Activated CD4-positive, CD25-positive, alpha-beta regulatory T cell treated with anti-CD3 and anti-CD28 coated beads, Interleukin-2, amount 50 U/mL, for 16 hours (primary cell): ENCODE measurements at places on chromosomes 13 and 19.

GRCh38 chr19:38792250-38793111 is 3.5 kb downstream of the LGALS7B start:
- no peak for DNase-seq

- no peak for DNase-seq
These were observed 1339.1 kb downstream of the OLFM4 start for GRCh38 chr13:54367639-54368271.

DNA sequence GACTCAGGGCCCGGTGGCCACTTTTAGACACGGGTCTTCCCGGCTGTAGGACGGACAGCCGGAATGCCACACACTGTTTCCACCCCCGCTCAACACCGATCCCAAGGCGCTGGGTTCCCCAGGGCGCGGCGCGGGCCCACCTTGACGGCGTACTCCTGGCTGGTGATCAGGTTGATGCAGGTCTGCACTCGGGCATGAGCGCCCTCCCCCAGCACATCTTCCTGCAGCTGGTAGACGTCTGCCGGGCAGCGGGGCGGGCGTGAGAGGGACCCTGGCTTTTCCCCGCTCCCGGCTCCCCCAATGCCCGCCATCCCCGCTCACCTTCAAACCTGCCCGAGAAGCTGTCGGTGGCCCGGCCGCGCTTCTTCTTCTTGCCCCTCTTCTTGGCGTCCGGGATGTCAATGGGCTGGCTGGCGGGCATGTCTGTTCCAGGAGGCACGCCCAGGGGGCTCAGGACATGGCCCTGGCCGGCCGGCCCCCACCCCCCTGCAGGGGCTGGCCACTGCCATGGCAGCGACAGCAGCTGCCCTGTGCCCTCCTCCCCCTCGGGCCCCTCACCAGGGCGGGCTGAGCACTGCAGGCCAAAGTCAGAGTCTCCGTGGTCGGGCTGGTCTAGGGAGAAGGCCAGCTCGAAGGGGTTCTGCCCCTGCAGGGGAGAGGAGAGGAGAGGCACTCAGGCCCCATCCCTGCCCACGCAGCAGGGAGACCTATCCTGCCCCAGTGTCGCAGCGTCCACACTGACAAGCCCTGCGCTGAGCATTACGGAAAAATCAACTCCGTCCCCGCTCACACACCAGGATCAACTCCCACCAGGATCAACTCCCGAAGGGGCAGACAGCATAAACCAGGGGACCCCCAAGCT is 4.8 kb downstream of the MKNK2 start:
- DNase-seq, result no peak

DNA sequence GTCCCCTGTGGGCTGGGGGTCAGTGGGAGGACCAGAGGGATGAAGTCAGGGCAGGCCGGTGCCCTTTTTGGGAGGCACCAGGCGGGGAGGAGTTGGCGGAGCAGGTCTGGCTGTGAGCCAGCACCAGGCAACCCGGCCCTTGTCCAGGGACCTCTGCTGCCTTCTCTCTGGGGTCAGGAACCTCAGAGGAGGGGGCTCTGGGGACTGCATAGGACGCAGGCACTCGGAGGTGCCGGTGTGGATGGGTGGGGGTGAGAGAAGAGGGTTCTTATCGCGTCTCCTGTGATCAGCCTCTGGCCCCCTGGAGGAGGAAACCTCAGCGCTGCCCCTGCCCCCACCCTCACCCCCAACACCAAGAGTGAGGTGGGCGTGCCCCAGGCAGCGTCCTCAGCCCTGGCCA is 16.5 kb downstream of the DPF1 start:
- no peak for DNase-seq

DNA sequence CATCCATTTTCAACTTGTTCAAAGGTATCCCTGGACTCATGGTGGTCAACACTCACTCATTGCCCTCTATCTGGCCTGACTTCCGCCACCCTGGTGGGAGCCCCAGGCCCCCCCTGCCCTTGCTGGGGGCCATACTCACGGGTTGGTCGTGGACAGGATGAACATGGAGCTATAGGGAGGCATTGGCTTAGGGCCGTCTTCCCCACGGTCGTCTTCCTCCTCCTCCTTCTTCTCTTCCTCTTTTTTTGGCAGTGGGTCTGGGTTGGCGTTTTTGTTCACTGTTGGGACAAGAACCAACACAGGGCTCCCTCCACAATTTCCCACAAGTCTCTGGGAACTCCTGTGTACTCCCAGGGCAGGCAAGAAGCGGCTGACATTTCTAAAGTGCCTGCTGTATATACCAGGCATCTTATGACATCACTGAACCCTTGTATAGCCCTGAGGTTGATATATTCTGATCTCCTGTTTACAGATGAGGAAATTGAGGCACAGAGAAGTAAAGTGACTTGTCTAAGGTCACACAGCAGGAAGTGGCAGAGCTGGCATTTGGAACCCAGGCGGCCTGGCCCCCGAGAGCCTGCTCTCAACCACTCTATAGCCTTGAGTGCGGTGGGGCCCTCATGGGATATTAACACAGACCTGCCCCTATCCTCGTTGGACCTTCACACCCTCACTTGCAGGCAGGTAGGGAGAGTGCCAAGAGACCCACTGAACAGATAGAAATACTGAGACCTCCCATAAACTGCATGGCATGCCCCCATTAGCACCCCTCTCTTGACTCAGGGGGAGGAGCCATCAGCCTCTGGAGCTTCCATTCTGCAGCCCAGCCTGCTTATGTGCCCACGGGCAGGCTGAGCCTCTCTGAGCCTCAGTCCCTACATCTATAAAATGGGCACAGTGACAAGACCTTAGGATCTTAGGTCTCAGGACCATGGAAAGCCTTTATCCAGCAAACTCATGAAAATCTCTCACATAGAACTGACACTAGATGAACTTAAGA is 135.0 kb downstream of the IER2 start:
- DNase-seq, result no peak

- no peak for DNase-seq
These were observed 11.4 kb upstream of the MIA start for GRCh38 chr19:40763963-40764362.

- DNase-seq, result no peak
These were observed 22.8 kb upstream of the ZNF83 start for GRCh38 chr19:52660981-52661380.

GRCh38 chr19:17049711-17050280 is 23.2 kb upstream of the CPAMD8 start:
- DNase-seq, result no peak

- DNase-seq, result no peak
These were observed 152.5 kb downstream of the KCTD12 start for GRCh38 chr13:76733671-76734070.

DNA sequence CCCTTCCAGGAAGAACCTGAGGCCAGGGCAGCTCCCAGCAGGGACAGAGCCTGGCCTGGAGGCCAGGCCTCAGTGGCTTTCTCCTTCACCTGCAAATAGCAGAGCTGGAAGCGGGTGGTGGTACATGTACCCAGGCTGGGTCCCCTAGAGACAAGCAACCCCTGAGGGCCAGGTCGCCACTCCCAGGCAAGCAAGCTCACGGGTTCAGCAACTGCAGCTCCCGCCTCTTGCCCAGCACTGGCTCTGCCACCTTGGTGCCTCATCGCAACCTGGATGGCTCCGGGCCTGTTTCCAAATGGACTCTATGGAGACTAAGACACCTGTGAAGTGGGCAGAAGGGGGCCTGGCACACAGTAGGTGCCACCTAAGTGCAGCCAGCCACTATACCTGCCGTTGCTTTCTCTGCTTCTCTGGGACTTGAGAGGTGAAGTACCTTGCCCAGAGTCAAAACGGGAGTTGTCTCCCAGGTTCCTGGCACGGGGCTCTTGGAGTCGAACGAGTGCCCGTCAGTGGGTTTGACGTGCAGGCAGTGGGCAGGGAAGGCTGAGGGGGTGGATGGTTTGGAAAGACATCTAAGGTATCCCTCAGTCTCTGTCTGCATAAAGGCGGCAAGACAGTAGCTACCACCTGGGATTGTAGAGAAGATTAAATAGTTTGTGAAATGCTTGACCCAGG is 2.4 kb upstream of the PLPP2 start:
- no peak for DNase-seq

- no peak for DNase-seq
These were observed 105.3 kb downstream of the SLC10A2 start for GRCh38 chr13:102960959-102961358.

GRCh38 chr19:28258829-28259228 is 954.1 kb downstream of the UQCRFS1 start:
- DNase-seq, result no peak

DNA sequence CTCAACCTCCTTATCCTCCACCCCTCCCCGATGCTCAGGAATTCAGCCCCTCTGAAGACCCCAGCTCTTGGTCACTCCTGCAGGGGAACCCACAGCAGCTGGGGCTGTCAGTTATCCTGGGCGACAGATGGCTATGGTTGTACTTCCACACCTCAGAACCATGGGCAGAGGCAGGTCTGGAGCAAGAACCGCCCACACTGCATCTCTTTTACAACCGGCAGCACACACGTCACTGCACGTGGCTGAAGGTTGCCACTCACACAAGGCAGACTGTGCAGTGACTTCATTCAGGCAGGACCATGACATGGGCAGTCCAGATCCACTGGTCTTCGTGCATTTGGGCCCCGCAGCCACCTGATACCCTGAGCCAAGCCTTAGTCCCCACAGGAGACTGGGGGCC is 21.5 kb upstream of the SDHAF1 start:
- no peak for DNase-seq

GRCh38 chr19:19149435-19149834 is 11.2 kb upstream of the TMEM161A start:
- DNase-seq, result no peak

DNA sequence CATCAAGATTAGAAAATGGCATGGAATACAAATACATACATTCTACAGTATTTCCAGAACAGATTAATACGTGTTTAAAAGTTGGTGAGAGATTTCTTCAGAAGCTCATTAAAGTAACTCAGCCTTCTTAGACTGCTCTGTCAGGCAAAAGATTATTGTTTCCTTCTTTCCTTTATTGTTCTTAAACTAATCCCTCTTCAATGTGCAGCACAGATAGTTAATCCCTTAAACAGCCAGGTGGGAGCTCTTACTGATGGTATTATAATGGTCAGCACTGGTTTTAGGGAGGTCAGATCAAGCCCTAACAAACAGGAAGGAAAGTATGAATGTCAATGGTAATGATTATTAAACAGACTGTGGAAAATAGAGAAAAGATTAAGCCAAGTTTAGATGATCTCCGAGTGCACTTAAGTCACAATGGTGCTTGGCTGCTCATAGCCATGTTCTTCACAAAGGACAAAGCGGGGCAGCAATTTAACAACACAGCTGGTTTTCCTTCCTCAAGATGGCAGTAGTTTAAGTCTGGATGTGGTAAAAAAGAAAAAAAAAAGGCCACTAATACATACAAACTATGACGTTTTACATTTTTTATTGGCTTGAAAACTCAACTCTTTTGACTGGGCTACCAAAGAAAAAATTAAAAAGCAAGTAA is 992.6 kb downstream of the PCDH9 start:
- no peak for DNase-seq

- DNase-seq, result no peak
These were observed 763 bp downstream of the FXYD7 start for GRCh38 chr19:35143818-35144217.

DNA sequence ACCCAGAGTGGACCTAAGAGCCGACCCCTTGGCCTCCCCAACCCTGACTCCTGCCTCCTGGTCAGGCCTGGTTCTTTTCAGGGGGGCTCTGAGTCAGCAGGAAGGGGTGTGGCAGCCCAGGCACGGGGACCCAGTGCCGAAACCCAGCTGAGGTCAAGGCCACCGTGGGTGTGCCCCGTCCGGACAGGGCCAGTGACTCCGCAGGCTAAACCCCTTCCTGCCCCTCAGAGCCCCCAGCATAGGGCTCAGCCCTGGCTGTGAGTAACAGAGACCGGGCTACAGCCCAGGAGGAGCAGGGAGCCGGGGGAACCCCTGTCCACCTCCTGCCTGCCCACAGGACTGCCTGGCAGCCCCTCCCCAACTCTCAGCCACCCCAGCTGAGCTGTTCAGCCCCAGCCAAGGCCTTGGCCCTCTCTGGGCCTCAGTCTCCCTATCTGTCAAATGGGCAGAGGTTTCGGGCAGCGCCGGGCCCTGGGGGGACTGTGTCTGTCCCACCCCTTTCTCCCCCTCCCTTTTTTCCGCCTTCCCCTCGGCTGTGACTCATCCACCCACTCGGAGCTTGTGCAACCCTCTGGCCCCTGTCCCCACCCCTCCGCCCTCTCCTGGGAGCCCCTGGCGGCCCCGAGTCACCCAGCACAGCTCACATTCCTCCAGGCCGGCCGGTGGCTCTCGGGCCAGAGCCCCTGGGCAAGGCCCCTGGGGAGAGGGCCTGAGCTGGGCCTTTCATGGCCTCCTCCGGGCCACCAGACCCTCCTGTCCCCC is 8.6 kb downstream of the ZBTB7A start:
- no peak for DNase-seq

DNA sequence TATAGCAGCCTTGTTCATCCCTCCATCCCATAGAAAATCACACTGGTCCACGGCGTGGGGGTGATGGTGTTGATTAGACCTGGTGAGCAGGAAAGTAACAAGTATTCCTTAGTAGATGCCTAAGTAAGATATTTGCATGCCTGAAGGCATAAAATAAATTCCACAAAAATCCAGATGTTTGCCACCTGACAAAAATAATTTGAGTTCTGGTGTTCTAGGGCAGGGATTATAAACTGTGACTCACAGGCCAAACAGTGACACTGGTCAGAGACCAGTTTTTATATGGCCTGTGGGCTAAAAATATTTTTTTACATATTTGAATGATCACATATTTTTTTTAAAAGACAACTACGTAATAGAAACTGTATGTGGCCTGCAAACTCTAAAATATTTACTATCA is 310.7 kb downstream of the RFC3 start:
- no peak for DNase-seq

DNA sequence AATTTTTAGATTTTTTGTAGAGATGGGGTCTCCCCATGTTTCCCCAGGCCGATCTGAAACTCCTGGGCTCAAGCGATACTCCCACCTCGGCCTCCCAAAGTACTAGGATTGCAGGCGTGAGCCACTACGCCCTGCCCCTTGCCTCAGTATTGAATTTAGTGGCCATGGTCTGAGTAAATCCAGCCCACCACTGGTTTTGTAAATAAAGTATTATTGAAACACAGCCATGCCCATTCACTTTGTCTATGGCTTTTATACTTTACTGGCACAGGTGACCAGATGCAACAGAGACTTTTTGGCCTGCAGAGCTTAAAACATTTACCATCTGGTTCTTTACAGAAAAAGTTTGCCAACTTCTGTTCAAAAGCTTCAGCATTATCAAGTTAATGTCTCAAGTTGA is 143.8 kb downstream of the PTPRS start:
- no peak for DNase-seq

GRCh38 chr19:51467864-51468544 is 9.8 kb upstream of the SIGLEC8 start:
- DNase-seq, result no peak
